ENCODE measurements at places on chromosomes 7 and 10. TPM values are rescaled to one million over a fixed set of nuclear protein-coding genes. Genes with fewer than 3 reads are reported as not detected.
A peak's percentile ranks its signal among the peaks of the same experiment; 100 is the strongest.

GRCh38 chr10:31875608-31876007, 53.0 kb downstream of the ARHGAP12 start:
- no peak for DNase-seq

FKBP6 gene
- total RNA-seq: not detected

OLAH gene
- 0.34 TPM for total RNA-seq

CPA2 gene
- total RNA-seq: not detected

CALHM2 gene
- 14.5 TPM for total RNA-seq

DNA sequence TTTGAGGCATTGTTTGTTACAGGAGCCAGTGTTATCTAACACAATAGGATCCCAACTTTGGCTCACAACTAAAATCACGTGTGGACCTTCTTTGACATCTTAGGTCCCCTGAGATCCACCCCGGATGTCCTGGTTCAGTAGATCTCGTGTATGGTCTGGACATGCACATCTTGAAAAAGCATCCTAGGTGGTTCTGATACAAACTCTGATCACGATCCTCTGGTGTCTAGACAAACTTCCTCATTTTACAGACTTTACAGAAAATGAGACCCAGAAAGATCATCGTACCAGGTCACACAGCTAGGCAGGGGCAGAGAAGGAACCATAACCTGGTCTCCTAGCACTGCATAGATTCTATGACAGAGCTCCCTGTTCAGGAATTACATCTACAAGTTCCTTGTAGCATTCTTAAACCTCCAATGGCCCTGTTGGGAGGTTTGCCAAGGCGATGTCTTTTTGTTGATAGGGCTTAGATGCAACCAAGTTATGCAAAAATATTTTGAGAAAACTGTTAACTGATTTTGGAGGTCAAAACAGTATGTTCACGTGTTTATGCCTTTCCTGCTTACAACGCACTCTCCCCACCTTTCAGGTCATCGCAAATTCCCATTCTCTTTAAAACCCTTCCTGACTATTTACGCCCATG, 30.8 kb upstream of the CHST15 start:
- DNase-seq: no peak

UCN3 gene
- total RNA-seq: not detected

DNA sequence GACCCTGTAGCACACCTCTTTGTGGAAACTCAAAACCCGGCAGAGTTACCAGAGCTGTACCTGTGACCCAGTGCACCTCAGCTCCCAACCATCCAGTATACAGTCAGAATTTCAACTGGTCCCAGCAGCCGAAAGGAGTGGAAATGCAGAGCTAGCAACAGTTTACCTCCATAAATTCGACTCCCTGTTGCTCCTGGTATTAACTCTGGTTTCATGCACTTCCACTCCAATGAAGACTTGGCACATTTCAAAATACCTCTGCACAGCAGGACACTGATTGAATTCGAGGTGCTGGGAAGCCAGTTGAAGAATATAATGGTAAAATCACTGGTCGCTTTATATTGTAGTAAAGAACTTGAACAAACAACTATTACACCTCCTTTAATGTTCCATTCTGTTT, 17.9 kb upstream of the TIAL1 start:
- DNase-seq: no peak

DNA sequence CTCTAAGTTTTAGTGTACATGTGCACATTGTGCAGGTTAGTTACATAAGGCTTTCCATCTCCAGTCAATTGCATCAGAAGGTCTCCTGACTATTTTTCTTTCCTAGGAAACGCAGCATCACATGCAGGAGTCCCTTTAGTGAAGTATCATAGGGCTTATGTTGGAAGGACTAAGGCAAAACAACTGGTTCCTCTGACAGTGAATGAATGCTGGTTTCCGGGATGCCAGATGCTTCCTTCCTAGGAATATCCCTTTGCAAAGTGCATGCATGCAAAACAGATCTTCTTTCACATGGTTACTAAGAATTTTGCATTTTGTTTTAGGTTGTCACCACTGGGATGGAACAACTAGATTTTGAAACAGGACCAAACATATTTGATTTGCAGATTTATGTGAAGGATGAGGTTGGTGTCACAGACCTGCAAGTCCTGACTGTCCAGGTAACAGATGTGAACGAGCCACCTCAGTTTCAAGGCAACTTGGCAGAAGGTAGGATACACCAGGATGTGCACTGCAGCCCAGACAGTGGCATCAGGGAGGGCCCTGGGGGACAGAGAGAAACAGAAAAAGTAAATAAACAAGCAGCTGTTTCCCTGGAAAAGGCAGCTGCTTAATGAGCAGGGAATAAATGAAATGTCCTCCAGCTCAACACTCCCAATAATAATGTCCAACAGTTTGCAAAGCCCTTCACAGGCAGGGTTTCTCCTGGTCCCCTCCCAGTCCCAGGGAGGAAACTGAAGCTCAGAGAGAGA, 17.8 kb downstream of the CDHR3 start:
- no peak for DNase-seq

GBX1 gene
- not detected for total RNA-seq

- DNase-seq: no peak
These were observed 5.2 kb downstream of the DLG5 start for GRCh38 chr10:77921395-77921794.

DNA sequence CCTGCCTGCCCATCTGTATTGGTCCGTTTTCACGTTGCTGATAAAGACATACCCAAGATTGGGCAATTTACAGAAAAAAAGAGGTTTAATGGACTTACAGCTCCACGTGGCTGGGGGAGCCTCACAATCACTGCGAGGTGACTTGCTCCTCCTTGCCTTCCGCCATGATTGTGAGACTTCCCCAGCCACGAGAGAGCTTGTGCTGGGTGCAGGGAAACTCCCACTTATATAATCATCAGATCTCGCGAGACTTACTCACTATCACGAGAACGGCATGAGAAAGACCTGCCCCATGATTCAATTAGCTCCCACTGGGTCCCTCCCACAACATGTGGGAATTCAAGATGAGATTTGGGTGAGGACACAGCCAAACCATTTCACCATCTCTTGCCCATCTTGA, 111.8 kb downstream of the MYL10 start:
- DNase-seq: no peak

- DNase-seq: no peak
These were observed 2.2 kb downstream of the EMX2 start for GRCh38 chr10:117544711-117545140.

DNA sequence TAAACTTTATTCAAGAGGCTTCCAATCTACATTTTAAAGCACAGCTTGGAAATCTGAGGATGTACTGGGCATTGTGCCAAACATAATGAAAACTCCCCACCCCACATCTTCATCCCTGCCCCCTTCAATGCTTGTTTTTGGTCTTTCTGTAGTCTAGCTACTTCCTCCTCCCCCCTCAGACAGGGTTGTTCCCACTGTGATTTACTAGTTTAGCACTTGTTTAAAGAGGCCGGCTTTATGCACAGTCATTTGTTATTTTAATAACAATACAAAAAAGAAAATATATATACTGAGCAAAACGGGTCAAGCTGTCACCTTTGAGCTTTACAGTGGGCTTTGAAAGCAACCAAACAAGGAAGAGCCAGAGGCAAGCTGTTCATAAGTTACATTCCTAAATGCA, 132.6 kb downstream of the CHRM2 start:
- DNase-seq: peak; percentile 1

DNA sequence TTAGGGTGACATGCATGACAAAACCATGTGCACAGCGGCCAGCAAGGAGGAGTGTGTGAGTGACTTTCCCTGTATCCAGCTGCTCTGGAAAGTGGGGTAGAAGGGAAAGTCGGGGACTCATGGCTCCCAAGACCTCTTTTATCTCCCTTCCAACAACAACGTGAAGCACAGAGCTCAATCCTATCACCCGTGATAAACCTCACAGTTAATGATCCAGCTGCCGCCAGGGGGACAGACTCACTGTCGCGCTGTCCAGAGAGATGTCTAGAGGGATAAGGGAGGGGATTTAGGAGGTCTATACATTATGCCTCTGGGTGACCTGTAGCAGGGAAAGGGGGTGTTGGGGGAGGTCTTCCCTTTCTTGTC, 84.0 kb upstream of the SMNDC1 start:
- no peak for DNase-seq

- no peak for DNase-seq
These were observed 117.4 kb upstream of the GNAI1 start for GRCh38 chr7:80017101-80017698.

TRPV5 gene
- total RNA-seq: not detected

- DNase-seq: peak; percentile 37
These were observed 17.6 kb downstream of the BCCIP start for GRCh38 chr10:125840955-125841354.

DNA sequence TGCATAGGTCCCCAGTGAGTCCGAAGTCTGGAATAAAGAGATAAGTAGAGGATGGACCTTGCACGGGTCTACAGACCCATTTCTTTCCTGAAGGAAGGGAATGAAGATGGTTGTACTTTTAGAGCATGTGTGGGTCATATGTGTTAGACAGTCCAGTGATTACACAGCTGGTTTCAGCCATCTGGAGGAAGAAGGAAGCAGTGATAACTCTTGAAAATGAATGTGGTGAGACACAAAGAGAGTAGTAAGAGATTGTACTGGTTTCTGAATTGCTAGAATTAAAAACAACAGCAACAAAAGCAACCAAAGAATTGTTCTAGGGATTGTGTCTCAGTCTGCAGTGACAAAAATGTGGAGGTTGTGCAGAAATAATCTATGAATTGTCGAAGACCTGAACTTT, 258.9 kb downstream of the SUGCT start:
- no peak for DNase-seq

TAC1 gene
- total RNA-seq: not detected

DNA sequence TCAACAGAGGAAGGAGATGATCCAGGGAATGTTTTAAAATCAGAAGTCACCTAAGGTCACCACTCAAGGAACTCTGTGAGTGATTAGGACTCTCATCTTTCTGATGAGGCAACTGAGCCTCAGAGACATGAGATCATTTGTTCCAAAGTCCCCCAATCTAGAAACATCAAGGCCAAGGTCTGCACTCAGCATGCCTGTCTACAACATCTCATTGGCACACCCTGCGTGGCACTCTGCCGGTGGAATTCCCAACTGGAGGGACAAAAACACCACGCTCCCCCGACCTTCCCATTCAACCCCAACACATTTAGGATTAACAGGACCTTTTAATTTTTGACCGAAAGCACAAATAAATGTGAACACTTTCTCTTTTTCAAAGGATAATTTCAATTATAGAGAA, 31.4 kb downstream of the CPXM2 start:
- no peak for DNase-seq

DNA sequence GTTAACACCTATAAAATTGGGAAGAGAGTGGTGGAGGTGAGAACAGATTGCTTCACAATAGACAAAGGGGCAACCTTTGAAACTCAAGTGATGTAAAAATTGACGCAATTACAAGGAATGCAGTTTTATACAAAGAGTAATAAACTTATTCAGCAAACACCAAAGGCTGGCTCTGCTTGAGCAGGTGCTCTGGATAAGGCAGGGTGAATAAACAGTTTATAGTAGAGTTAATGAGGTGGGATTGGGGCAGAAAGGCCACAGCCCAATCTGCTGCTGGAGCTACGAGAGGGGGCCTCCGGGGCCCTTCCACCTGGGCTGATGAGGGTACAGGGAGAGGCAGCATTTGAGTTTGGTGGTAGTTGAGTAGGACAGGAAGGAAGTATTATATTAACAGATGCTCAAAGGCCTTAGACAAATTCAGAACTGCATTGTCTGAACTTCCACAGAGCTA, 6.0 kb downstream of the MUC12 start:
- no peak for DNase-seq
